ENCODE measurements at places on chromosomes 1 and 21. TPM values are rescaled to one million over a fixed set of nuclear protein-coding genes. Genes with fewer than 3 reads are reported as not detected.

Gene S100A2
- total RNA-seq, result not detected

Gene DENND4B
- total RNA-seq, result 272 TPM

Gene SLC6A17
- total RNA-seq, result not detected

Gene MYOG
- total RNA-seq, result not detected

Gene AVPR1B
- not detected for total RNA-seq

Gene ELAPOR1
- total RNA-seq, result 1.7 TPM

Gene CLCA1
- total RNA-seq, result not detected

Gene DMBX1
- not detected for total RNA-seq

Gene MMEL1
- total RNA-seq, result 0.22 TPM

Gene TDRD10
- not detected for total RNA-seq

Gene KLF17
- not detected for total RNA-seq

Measured in B cell (primary cell).